ENCODE measurements at places on chromosomes 5 and 9.

DNA sequence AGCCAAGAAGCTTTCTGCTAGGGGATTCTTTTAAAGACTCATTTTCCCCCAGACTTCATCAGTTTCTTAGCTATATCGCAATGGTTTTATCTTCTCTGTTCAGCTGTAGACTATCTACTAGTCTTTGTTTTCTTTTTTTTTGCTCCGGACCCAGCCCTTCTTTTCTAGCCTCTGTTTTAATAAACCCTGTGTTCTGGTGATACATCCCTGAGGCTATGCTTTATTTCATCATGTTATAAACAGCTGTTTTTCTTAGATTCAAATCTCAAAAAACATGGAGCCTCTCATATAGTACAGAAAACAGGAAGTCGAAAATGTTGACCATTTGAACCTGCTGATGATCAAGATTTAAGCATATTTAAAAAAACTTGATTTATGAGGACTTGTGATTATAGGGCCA, 37.8 kb downstream of the SCGB3A1 start:
- no peak for DNase-seq

DNA sequence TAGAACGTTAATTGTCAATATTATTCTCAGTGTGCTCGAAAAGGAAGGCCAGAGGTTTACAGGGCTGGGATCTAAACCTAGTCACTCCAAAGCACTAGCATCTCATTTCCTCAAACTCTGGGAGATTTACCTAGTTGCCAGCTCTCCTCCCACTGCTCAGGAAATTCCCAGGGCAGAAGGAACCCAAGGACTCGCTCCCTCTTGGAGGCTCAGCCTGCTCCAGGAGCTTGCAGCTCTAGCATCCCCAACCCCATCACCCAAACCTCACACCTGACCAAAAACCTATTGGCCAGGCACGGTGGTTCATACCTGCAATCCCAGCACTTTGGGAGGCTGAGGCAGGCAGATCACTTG, 26.0 kb downstream of the SERINC5 start:
- DNase-seq = no peak

- no peak for DNase-seq
These were observed 38.2 kb upstream of the COX7C start for GRCh38 chr5:86579502-86579901.

GRCh38 chr5:53027913-53028312, 38.8 kb downstream of the ITGA2 start:
- no peak for DNase-seq

DNA sequence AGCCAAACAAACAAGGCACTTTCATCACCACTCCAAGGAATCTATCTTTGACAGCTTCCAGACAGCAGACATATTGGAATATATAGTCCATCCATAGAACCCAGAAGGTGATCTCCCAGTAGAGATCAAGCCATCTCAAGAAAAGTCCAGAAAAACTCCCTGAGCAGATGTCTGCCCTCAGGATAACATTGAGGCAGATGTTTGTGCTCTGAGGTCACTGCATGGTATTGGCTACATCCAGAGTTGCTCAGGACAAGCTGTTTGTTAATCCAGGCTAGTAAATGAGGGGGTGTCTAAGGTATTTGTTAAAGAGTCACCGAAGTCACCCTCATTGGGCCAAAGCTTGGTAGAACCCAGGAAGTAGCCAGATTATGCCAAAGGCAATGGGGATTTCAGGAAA, 556.3 kb upstream of the KLF4 start:
- DNase-seq = no peak

DNA sequence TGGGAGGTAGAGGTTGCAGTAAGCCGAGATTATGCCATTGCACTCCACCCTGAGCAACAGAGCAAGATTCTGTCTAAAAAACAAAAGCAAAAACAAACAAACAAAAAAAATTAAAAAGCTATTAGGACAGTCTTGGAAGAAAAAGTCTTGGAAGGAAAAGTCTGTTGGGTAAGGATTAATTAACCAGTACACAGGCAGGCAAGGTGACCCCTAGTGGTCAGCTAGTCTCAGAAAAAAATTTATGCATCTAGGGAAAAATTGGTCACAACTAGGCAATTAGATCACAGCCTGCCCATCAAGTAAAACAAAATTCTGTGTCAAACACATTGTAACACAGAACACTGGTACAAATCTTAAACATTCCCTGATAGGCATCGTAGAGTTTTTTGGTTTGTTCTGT, 6.7 kb upstream of the ANKRD18B start:
- DNase-seq = peak; percentile 43

DNA sequence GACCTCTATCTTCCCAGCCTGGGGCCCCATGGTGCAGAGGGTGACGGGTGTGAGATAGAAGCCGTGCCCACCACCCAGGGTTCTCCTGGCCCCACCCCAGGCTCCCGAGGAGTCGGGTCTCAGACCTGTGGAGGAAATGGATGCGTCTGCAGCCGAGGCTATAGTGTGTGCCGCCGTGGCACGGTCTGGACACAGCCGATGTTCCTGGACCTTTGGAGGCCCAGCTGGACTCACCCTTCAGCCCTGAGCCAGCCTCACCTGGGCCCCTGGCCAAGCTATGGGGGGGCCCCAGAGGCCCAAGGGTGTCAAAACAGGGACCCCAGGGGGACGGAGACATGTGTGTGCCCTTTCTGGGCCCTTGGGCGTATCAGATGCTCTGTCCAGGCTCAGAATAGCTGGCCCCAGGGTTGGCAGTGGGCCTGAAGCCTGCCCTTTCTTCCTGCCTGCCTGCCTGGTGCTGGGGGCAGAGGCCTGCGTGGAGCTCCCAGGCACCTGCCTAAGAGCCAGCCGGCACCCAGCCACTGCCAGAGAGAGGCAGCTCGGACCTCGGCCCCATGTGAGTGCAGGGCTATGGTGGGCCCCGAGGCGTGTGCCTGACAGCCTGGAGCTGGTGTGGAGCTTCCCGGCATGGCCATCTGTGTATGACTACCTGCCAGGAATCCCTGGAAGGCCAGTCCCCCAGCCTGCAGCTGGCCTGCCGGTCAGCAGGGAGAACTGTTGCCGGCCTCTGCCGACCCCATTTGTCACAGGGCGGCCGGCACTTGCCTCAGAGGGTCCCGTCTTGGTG, 41.8 kb downstream of the KCNT1 start:
- DNase-seq = no peak

- no peak for DNase-seq
These were observed 9.7 kb downstream of the GSN start for GRCh38 chr9:121277518-121278295.

- no peak for DNase-seq
These were observed 26.6 kb downstream of the PHF2 start for GRCh38 chr9:93603011-93603410.

DNA sequence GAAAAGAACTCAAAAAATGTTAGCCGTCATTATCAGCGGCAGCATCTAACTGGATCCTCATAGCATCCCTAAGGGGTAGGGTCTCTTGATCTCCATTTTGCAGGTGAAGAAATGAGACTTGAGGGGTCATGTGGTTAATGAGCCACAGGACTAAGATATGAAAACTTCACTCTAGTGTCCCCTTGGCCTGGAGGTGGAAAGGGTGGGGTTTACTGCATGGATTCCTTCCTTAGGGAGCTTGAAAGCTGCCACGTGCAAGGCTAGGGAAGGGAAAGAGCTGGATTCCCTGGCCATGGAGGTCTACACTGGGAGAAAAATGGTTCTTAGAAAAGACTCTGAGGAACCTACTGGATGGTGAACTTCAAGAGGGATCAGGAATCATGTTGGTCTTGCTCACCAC, 107.9 kb downstream of the SPRY4 start:
- DNase-seq = no peak

GRCh38 chr5:133247151-133247709, 195.4 kb downstream of the HSPA4 start:
- DNase-seq = no peak

All from AG08395 (cell line).